ENCODE measurements at places on chromosomes 1 and 21. TPM values are rescaled to one million over a fixed set of nuclear protein-coding genes. Genes with fewer than 3 reads are reported as not detected.

ENTREP3 gene
- total RNA-seq, result 13.4 TPM

GSTM5 gene
- total RNA-seq, result 6.4 TPM

SLAMF9 gene
- total RNA-seq, result not detected

DR1 gene
- total RNA-seq, result 51.2 TPM

LCE1D gene
- total RNA-seq, result not detected

All from smooth muscle cell of trachea (primary cell).